Activated CD4-positive, alpha-beta T cell treated with anti-CD3 and anti-CD28 coated beads, Interleukin-2, amount 50 U/mL, for 1 hour (primary cell): ENCODE measurements at places on chromosomes 11 and 22.

DNA sequence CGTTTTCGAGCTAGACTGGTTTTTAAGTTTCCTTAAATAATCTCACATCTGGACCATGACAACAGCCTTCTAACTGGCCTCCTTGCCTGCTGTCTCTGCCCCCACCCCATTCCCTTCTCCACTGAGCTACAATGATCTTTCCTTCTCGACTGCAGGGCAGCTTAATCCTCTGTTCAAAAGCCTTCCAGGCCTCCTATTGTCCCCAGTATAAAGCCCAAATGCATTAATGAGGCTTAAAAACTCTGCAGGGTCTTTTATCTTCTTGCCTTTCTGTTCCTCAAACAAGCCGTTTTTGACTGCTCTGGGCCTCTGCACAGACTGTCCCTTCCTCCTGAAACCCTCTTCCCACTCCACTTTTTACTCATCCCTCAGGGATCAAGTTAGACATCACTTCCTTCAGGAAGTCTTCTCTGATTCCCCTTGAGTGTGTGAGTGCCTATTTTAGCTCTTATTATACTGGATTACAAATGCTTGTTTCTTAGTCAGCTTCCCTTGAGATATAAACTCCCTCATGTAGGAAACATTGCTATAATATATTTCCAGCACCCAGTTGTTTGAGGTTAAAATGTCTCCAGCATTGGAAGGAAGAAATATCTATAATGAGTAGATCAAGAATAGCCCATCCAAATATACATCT lies 23.6 kb upstream of the PAMR1 start:
- no peak for DNase-seq

- DNase-seq = no peak
Measured at GRCh38 chr22:48226026-48227013, 1463.9 kb downstream of the TBC1D22A start.

DNA sequence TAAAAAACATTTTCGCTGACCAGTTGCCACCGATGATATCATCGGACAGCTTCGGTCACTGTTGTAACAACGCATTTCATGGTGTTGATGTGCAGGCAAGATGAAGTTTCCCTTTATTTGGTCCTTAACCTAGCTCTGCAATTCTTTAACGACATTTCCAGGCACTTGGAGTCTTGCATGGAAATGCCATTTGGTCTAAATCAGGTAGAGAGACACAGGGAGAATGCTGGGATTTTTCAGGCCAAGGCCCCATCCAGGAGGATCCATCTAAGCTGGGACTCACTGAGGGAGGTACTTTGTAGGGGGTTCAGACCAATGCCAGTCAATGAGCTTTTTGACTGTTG lies 121.5 kb upstream of the RCN1 start:
- DNase-seq = no peak

GRCh38 chr11:926341-926916 lies 759 bp downstream of the AP2A2 start:
- DNase-seq = no peak

- no peak for DNase-seq
Measured at GRCh38 chr11:100892886-100893285, 205.8 kb downstream of the ARHGAP42 start.

DNA sequence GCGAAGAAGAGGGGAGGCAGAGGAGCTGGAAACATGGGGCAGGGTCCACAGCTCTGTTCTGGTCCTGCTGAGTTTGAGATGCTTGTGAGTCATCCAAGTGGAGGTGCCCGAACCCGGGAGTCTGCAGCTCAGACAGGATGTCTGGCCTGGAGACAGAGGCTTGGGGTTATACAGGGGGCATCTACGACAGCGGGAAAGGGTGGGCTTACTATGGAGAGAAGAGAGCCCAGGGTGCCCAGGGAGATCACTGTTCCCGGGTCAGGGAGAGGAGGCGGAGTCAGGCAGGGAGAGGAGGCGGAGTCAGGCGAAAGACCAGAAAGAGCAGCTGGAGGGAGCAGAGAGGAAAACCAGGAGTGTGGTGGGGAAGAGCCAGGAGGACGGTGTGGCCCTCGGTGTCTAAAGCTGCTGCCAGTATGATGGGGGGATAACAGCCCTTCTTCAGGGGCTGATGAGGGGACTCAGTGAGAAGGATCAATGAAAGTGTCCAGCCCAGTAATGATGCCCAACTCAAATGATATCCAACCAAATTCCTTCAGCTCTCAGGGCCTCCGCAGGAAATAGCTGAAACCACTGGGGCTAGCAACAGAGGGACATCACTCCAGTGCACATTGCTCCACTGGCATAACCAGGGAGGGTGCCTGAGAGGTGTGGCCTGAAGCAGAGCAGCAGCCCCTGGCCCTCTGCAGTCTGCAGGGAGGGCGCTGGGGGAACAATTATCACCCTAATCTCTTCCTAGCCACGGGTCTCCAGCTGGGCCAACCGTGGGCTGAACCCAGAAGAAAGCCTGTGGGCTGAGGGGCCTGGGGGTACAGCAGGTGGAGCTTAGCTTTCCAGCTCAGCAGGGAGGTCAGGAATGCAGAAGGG lies 2.6 kb upstream of the LTBP3 start:
- no peak for DNase-seq

GRCh38 chr11:47928426-47928825 lies 51.9 kb upstream of the PTPRJ start:
- no peak for DNase-seq

DNA sequence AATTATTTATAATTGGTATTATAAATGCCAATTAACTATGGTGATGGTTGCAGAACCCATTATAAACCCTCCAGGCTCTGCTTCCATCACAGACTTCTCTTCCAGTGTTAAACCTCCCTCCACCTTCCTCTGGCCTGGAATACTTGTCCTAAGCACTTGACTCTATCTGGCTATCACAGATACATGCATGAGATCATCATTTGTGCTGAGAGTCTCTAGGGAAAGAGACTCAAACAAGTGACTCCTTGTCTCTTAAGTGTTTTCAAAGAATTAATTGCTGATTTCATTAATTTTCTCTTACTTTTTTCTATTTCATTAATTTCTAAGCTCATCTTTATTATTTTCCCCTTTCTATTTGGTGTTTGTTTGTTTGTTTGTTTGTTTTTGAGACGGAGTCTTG lies 29.1 kb downstream of the RTL6 start:
- DNase-seq = no peak
